AG09309 (cell line): ENCODE measurements at places on chromosomes 16 and 17.

DNA sequence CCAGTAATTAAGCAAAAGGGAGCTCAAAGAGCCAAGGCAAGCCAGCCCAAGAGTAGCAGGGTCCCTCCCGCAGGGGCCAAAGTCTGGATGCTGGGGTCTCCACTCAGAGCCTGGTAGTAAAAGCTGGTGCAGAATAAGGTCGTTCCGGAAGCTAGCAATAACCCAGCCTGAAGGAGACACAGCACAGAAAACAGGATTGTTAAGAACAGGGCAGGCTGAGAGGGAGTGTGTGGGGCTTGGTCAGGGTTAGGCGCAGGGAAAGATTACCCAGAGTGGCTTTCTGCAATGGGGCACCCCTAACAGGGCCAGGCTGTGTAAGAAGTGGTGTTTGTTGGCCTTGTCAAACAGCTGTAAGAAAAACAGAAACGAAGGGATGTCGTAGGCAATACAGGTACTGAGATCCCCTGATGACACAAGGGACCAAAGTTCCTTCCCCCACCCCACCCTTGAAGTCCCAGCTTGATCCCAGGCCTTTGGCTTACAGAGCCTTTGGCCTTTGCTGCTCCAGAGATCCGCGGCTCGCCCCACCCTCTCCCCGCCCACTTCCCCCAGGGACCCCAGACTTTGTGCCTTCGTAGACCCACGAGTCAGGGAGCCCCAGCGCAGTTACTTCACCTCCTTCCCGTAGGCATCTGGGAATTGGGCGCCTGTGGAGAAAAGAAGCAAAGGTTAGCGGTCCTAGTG, 712 bp downstream of the TMEM256 start:
- DNase-seq = no peak

- DNase-seq = no peak
Observed at GRCh38 chr17:38969281-38969680, 2.1 kb upstream of the FBXO47 start.

- DNase-seq = no peak
Observed at GRCh38 chr17:58310511-58311428, 17.8 kb downstream of the TSPOAP1 start.

DNA sequence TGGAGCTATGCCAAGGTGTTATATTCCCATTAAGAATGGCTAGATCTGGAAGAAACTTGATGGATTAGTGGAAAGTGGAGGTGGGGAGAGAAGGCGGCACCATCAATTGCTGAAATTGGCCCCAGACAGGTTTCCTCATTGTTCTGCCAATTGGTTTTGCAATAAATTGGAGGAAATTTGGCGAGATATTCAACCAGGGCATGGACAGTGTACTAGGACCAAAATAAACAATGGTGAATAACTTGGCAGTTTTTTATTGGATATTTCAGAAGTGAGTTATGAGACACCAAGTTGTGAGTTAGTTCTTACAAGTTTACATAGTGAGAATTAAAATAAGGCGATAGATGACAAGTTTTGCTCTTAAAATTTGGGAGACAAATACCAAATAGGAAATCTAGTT, 41.1 kb upstream of the SOX9 start:
- DNase-seq = no peak

GRCh38 chr17:58632324-58633314, 59.2 kb downstream of the TEX14 start:
- DNase-seq = no peak

DNA sequence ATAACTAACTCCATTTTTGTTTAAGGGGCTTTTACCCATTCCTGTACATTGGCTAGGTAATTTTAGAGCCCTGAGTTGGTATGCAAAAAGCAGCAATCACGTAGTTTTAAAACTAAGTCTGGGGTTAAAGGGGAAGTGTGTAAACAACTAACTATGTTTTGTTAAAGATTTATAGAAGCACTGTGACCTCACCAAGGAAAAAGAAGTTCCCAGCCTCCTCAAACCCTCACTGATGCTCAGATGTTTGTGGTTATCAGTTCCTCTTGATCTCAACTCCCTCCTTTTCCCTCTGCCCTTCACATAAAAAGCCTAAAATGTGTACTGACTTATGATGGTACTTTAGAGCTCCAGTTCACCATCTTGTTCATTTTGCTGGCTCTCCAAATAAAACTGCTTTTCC, 119.9 kb upstream of the IRX6 start:
- DNase-seq = no peak

- DNase-seq = no peak
Observed at GRCh38 chr17:22277595-22277994, 585.3 kb downstream of the KCNJ18 start.

- no peak for DNase-seq
Observed at GRCh38 chr16:57852189-57852588, 49.9 kb upstream of the KIFC3 start.
